Hypothalamus (tissue), 51 donors: ENCODE measurements at places on chromosomes 7 and 10.
A peak's percentile ranks its signal among the peaks of the same experiment; 100 is the strongest.

DNA sequence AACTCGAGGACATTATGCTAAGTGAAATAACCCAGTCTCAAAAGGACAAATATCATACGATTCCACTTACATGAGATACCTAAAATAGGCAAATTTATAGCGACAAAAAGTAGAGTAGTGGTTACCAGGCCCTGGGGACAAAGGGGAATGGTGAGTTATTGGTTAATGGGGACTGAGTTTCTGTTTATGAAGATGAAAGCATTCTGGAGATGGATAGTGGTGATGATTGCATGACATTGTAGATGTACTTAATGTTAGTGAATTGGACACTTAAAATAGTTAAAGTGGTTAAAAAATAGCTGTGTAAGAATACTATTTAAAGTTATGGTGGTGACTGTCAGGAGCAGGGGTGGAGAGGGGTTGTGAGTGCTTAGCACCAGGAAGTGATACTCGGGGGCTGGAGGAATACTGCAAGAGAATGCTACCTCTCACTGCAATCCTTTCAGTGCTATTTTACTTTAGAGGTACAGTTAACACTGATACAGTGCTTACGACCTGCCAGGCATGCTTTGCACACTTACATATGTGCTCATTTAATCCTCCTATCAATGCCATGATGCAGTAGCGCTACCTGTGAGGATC, 16.7 kb upstream of the TEX36 start:
- DNase-seq: no peak

- no peak for DNase-seq
Measured at GRCh38 chr7:6403907-6404306, 43.8 kb downstream of the DAGLB start.

GRCh38 chr7:24141874-24142509, 142.0 kb upstream of the NPY start:
- no peak for DNase-seq

- no peak for DNase-seq
Measured at GRCh38 chr7:30188811-30189210, 54.0 kb downstream of the MTURN start.

DNA sequence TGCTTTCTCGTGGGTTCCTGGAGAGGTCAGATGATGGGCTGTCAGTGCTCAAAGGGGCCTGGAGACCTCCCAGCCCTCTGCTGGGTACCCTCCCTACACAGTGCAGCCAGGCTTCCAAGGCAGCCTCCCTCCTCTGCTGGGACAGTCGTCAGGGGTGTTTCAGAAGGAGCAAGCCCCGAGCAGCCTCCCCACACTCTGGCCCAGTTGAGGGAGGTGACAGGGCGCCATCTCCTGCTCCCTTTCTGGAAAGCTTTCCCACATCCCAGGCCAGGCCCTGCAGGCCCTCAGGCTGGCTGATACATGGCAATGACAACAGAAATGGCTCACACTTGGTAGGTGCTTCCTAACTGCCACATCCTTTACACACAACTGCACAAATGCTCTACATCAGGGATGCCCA, 32.1 kb downstream of the KCNMA1 start:
- no peak for DNase-seq

GRCh38 chr7:47557317-47557693, 24.6 kb downstream of the TNS3 start:
- DNase-seq: no peak

DNA sequence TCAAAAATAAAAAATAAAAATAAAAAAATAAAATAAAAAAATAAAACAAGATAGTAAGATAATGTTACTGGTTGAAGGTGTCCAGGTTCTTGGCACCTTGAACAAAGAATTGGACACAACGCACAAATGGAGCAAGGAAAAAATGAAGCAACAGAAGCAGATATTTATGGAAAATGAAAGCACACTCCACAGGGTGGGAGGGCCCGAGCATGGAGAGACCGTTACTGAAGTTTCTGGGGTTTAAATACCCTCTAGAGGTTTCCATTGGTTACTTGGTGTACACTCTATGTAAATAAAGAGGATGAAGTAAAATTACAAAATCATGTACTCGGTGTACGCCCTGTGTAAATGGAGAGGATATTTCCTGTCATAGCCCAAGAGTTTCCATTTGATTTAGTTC, 15.7 kb upstream of the PFKP start:
- DNase-seq: no peak

DNA sequence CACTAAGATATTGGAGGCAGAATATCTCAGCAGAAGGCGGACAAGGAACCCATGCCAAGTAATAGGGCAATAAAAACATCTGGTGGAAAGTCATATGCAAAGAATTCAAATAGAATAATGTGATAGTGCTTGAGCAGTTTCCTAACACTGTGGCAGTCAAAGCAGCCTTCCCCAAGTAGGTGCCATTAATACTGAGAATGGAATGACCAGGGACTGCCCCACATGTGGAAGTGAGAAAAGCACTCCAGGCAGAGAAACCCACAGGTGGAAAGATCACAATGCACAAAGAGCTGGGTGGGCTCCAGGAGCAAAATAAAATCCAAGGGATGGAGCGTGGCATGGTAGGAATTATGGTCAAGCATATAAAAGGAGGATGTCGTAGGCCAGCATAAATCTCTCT, 64.4 kb upstream of the NME8 start:
- no peak for DNase-seq

DNA sequence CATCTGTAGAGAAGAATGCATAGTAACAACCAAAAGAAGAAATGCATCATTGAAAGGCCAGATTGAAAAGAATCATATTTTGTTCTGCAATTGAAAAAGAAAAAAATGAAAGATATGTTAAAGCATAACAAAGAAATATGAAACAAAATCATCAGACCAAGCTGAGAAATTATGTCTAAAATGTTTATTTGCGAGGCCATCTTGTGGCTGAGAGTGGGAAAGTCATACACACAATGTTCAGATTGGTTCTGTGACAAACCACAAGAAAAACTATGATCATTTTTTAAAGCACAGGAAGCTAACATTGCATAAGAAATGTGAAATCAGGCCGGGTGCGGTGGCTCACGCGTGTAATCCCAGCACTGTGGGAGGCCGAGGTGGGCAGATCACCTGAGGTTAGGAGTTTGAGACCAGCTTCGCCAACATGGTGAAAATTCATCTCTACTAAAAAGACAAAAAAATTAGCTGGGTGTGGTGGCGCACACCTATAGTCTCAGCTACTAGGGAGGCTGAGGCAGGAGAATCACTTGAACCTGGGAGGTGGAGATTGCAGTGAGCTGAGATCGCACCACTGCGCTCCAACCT, 36.6 kb downstream of the ABCB5 start:
- DNase-seq: no peak

DNA sequence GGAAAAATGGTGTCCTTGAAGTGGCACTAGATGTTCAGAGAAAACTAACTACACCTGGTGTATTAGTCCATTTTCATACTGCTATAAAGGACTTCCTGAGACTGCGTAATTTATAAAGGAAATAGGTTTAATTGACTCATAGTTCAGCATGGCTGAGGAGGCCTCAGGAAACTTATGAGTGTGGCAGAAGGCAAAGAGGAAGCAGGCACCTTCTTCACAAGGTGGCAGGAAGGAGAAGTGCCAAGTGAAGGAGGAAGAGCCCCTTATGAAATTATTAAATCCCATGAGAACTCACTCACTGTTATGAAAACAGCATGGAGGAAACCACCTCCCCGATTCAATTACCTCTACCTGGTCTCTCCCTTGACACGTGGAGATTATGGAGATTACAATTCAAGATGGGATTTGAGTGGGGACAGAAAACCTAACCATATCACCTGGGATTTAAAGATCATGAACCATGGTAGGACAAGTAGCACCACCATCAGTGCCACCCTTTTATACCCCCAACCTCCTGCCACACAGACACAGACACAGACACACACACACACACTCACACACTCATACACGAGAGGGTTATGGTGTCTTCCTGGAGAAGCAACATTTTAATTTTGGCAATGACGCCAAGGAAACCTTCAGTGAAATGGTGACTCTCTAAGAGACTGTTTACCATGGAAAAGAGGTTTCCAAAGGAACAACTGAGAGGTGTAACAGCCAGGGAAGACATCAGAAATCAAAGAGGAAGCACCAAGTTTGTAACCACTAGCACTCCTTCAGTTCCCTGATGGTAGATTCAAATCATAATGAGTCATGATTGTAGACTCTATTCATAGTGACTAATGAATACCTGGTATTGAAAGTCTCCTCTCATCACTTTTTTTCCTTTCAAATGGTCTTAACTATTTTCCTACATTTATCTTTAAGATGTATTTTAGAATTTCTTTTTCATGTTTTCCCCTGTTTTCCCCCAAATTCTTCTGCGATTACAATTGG, 41.8 kb upstream of the WNT16 start:
- no peak for DNase-seq

DNA sequence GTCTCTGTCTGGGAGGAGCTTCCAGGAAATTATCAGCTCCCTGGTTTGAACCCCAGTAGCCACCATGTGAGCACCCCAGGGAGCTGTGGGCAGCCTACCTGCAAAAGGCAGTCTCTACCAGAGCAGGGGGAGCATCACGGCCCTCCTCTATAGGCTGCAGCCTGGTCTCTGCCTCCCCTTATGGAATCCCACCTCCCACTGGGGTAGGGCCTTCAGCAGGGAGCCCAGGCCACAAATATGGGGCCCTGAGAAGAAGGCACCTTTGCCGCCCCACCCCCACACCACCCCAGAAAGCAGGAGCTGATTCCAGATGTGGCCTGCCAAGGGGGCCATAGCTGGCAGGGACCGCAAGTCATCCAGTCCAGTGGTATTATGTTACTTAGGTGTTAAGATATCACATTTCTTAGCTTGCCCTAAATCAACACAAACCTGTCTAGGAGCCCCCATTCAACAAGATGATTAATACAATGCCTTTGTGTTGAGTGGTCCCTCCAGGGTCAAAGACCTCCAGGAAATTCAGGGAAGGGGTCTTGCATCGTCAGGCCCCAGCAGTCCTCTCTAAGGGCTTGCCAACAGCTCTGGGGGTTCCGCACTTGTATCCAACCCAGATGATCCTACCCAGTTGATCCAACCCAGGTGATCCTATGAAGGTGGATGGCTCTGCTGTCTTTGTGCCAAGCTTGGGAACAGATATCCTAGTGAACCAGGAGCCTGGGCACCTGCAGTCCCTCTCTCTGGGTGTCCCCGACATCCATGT, 114.9 kb downstream of the OAT start:
- DNase-seq: no peak

DNA sequence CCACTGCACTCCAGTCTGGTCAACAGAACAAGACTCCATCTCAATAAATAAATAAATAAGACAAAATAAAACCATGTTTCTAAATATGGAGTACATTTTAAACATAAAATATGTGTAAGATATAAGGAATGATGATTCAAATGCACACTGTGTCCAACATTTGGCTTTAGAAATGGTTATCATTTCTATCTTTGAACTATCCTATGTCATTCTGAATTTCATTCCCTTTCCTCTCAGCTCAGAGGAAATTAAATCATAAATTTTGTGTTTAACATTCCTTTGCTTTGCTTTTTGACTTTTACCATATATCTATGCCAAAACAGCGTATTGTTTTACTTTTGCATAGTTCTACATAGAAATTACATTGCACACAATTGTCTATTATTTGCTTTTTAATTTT, 130.9 kb downstream of the GNAT3 start:
- no peak for DNase-seq

DNA sequence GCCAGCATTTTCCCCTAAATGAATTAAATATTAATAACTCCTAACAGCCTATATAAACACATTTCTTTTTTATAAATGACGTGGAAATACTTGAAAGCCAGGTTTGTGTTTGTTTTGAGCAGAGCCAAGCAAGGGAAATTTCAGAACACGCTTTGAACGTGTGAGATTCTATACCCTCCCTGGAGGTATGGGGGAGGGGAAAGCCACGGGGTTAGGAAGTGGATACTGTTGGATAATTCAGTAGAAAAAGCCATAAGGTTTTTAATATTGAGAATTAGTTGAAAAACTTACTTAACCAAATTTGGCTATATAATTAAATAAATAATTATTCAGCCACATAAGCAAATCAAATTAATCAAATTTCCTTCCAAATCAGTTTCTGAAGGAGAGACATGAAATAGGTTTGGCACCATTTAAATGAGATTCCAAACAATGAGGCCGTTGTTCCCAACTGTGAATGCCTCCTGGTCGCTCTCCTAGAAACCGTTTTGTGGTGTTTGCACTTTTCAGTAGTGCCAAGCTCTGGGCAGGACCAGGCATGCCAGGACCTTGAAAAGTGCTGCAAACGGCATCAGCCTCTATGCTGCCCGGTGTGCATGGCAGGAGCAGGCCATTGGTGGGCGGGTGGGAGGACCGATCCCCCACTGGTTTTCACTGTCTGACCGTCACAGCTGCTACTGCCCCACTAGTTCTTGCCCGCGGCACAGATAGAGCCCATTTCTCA, 88.1 kb downstream of the SEPTIN14 start:
- peak; percentile 16 for DNase-seq

GRCh38 chr7:19009241-19009935, 108.0 kb downstream of the TWIST1 start:
- no peak for DNase-seq

DNA sequence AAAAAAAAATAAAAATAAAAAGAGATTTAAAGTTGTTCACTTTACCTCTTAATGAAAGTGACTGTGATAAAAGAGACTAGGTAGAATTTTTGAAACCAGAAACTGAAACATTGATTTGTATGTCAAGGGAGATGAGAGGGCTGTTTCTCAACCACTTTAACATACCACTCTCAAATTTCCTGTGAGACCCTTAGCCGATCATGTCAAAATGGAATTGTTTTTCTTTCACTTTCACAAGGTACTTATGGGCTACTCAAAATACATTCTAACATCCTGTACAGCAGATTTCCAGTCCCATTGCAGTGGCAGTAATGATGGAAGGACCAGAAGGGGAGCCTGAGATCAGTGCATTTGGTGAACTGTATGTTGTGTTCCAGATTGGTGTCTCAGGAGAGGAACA, 261.2 kb downstream of the PPP1R3A start:
- DNase-seq: no peak

DNA sequence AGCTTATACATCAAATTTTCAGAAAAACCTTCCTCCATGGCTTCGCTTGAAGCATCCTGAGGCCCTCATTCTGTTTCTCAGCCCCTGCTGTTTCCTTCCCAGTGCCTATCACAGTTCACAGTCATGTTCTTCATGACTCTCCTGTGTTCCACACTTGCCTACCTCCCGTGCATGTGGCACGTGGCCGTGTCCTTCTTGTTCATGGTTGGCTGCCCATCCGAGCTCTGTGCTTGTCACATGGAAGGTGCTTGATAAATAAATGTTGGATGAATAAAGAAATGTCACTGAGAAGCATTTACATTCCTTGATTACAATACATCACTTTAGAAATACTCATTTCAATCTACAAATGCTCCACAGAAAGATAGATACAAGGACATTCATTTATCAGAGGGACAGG, 23.7 kb upstream of the EGFR start:
- no peak for DNase-seq

DNA sequence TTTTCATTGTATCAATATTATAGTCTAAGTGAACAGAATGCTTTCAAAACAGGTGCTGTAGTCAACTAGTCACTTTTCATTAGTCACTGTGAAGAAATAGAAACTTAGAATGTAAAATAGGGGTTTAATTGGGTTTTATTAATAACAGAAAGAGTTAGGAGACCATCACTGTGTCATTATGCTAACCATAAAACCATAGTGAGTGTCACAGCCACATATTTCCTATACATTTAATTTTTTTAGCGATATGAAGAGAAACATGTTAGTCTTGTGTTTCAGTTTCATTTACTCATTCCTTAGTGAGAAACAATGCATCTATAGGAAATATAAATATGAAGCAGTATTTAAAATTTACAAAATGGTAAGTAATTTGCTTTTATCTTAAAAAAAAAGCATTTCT, 22.2 kb downstream of the SPAG6 start:
- no peak for DNase-seq

GRCh38 chr7:55109404-55110167, 90.8 kb downstream of the EGFR start:
- no peak for DNase-seq
